H9 (cell line): ENCODE measurements at places on chromosomes 4 and X.

DNA sequence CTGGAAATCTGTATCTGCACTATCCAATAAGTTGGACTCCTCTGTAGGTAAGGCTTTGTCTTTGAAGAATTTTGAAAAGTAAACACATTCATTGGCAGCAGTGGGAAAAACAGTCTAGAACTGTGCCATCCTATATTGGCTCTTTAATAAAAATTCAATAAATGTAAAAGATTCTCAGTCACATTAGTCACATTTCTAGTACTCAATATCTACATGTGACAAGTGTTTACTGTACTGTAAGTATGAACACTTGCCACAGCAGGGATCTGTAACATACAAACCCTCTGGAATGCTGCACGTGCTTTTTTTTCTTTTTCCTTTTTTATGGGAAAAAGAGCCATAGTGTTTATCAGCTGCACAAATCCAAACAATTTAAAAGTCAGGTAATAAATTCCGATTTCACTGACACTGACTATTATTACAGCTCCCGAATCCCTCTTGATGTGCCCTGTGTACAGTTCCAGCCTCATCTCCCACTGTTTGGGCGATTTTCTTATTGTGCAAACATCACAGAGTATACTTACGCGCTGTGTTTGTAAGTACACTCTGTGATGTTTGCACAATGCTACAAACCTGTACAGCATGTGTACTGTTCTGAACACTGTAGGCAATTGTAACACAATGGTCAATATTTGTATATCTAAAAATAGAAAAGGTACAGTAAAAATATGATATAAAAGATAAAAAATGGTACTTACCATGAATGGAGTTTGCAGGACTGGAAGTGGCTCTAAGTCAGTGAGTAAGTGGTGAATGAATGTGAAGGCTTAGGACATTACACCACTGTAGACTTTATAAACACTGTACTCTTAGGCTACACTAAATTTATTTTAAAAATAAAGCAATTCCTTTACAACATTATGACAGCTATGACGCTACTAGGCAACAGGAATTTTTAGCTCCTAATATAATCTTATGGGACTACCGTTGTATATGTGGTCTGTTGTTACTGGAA, 8.7 kb downstream of the PYURF start:
- no peak for DNase-seq

DNA sequence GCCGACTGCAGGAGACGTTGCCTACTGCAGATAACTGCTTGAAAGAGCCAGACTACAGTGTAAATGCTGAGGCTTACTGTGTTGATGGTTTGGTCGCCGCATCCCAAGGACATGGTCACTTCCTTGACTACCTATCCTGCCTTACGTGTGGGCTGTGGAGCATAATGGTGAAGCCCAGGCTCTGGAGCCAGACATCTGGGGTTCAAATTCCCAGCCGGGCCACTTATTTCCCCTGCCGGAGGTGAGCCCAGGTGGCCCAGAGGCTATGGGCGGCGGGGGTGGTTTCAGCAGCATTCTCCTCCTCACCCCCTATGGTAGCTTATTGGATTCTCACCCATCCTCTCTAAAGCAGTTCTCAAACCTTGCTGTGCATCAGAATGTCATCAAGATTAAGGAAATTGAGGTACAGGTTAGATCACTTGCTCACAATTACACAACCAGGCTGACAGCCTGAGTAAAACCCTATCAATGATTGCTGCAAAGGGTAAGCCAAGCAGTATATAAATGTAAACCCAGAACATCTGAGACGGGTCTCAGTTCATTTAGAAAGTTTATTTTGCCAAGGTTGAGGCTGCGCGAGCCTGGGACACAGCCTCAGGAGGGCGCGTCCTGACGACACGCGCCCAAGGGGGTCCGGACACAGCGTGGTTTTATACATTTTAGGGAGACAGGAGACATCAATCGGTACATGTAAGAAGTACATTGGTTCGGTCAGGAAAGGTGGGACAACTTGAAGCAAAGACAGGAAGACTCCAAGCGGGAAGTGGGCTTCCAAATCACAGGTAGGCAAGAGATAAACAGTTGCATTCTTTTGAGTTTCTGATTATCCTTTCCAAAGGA, 48.5 kb downstream of the EVC start:
- no peak for DNase-seq

DNA sequence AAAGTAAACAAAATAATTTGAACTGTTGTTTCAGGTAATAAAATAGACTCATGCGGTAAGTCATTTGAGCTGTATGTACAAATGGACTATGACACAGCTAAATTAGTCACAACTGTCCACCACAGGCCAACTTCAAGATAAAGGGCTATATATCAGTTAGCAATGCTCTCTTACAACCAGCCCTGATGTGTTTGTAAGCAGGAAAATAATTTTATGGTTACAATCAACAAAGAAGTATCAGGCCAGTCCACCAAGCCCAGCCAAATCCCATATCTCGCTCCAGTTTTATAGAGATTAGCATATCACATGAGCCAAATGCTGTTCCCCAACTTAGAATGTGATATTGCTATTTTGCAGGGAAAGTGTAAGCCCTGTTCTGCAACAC, 511 bp upstream of the DUSP21 start:
- DNase-seq, result no peak

- no peak for DNase-seq
Measured at GRCh38 chr4:8177552-8177951, 18.9 kb upstream of the ABLIM2 start.

DNA sequence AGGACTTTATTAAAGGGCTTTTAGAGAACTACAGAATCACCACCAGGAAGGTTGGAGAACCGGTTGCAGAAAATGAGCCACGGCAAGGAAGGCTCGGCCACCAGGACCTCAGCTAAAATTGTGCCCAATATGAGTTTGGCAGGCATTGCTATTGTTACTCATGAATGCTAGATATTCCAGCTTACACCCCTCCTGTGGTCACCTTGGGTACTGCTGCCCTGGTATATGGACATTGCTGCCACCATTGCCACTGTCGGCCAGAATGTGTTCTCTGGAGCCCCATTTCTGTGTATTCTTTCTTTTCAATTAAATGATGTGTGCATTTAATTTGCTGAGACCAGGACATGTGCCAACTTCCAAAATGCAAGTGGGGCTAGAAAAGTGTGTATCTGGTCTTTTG, 626.7 kb upstream of the BOD1L1 start:
- peak; percentile 60 for DNase-seq

GRCh38 chr4:83362492-83363329, 28.1 kb upstream of the HPSE start:
- no peak for DNase-seq

GRCh38 chrX:21675931-21676330, 17.8 kb upstream of the KLHL34 start:
- no peak for DNase-seq

- DNase-seq, result no peak
Measured at GRCh38 chrX:68307769-68308168, 125.5 kb downstream of the OPHN1 start.

- no peak for DNase-seq
Measured at GRCh38 chr4:86831262-86832130, 17.7 kb downstream of the SLC10A6 start.

DNA sequence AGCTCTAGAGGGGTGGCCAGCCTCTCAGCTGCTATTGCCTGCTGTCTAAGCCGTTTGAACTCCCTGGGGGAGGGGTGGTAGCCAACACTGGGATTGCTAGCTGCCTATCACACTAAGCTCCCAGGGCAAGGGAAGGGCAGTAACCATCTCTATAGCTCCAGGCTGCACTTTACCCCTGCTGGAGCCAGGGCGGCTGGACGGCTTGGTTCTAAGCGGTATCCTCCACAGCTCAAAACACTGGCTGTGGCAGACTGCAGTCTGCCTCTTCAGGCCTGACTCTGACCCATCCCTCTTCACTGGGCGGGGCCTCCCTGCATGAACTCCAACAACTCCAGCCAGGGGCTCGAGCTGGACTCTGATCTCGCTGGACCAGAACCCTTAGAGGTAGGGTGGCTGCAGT, 55.3 kb upstream of the GNRHR start:
- peak; percentile 36 for DNase-seq

DNA sequence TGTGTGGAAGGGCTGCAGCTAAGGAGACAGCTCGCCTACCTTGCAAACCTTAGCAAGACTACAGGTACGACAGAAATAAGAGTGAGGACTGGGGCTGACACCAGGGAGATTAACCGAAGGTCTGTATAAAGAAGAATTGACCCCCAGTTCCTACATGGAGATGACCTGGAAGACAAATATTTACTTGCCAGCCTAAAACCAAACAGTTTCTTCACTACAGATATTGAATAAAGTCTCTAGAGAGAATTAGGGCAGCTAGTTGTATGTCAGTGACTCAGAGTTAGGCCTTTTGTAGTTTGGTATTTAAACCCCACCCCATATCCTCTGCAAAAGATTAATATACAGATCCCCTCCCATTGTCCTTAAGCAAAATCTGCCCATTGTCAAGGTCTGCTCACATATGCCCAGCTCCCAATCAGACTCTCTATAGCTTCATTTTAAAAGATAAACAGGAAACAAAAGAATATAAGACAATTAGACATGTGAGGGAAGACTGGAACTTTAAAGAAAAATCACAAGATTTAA, 28.1 kb upstream of the FRMPD3 start:
- DNase-seq, result no peak

GRCh38 chr4:24840362-24840761, 45.0 kb downstream of the SOD3 start:
- no peak for DNase-seq

DNA sequence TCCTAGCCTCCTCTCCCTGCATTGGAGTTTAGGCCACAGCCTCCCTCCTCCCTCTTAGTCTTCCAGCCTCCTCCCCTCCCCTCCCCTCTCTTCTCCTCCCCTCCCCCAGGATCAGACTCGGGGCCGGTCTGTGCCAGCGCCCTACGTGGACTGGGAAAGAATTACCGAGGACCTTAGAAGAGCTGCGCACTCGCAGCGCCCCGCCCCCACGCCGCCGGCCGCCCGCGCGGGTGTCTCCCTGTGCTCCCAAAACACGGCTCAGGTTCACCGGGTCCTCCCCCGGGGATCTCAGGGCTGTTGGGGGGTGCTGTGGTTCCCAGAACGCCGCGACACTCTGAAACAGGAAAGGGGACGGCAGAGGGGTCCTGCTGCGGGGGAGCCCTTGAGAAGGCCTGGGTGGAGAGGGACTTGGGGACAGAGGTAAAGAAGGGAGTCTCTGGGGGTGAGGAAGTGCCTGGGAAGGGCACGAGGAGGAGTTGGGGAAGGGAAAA, 122.3 kb upstream of the TBL1X start:
- peak; percentile 85 for DNase-seq

DNA sequence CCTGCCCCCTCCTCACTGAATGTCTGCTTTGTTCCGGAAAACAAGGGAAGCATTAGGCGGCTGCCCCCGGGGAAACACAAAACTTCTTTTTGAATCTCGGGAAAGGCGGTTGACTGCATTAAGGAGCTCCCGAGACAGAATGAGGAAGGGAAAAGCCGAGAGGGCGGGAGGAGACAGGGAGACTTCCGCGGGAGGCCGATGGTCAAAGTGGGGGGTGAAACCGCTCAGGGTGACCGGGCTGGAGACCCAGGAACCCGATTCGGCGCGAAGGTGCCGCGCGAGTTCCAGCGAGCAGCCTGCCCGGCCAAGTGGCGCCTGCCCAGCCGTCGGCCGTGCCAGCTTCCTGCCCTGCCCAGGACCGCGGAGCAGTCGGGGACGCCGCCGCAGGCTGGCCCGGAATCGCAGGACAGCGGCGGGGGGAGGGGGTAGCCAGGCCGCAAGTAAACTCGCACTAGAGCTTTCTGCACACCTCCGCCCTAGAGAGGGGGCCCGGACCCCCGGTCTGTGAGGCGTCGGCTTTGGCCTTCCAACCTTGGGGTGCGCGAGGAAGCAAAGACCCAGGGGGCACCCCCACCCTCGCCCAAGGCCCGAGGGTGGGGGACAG, 55.1 kb upstream of the BCOR start:
- DNase-seq, result peak; percentile 60

DNA sequence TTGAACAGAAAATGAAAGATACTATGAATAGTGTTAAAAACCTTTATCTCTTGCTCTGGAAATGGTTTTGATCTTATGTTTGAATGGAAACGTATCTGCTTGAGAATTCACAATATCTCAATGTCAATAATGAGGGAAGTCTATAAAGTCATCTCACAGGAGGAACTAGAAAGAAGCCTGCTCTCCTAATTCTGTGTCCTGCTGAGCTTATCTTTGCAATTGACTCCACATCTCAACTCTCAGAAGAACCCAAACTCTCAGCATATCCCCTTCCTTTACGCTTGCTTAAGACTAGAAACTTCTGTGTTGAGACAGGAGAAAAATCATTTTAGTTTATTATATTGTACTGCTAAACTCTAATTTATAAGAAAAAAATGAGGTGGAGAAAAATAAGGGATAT, 8.3 kb upstream of the PF4V1 start:
- DNase-seq, result no peak
